ENCODE measurements at places on chromosomes 3 and 15.

GRCh38 chr3:184380185-184380626 is 352 bp downstream of the CHRD start:
- peak; percentile 80 for ATAC-seq

DNA sequence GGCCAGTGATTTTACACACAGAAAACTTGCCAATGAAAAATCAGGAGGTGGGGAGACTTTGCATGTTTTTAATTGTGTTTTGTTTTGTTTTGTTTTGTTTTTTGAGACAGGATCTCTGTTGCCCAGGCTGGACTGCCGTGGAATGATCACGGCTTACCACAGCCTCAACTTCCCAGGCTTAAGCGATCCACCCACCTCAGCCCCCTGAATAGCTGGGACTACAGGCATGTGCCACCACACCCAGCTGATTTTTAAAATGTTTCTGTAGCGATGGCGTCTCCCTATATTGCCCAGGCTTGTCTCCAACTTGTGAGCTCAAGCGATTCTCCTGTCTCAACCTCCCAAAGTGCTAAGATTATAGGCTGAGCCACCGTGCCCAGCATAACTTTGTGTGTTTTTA is 46.0 kb downstream of the MEIS2 start:
- no peak for ATAC-seq

DNA sequence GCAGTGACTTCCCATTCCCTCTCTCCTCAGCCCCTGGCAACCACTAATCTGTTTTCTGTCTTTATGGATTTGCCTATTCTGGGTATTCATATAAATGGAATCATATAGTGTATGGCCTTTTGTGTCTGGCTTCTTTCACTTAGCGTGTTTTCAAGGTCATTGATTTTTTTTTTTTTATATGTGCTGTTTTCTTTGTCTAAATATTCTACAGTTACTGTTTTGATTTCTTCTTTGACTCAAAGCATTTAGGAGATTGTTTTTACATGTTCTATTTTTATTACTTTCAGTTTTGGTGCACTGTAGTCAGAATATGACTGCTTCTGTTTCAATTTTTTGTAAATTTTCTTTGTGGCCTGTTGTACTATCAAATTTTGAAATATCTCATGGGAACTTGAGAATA is 71.9 kb upstream of the RNU6-1 start:
- ATAC-seq: no peak

DNA sequence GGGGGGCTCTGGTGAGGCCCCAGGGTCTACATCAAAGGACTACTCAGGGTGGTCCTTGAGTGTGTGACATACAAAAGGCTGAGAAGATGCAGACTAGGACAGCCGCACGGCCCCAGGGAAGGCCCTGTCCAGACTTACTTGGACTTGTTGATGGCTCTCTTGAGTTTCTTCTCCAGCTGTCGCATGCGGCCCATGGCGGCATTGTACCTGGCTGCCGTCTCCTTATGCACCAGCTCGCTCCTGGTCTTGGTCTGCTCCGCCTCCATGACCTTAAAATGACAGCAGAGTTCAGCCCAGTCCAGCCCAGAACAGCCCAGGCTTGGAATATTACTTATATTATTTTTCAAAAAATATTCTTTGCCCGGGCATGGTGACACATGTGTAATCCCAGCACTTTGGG is 56.0 kb downstream of the CAPN7 start:
- no peak for ATAC-seq

GRCh38 chr3:38396239-38396638 is 49.7 kb downstream of the XYLB start:
- ATAC-seq: no peak

DNA sequence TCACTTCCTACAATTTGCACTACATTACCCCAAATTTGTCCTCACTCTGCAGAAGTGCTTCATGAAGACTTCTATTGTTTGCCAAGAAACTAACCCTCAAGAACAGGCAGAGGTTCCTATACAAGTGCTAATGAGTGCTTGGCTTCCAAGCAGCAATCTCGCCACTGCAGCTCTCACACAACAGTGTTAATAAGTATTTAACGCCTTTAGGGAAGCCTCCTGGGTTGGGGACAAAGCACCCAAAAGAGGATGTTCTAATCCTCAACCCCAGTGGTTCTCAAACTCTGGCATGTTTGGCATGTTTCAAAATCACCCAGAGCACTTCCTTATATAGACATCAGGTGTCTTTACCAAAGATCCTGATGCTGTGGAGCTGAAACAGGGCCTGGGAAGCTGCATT is 64.6 kb downstream of the ZIC4 start:
- ATAC-seq: no peak

DNA sequence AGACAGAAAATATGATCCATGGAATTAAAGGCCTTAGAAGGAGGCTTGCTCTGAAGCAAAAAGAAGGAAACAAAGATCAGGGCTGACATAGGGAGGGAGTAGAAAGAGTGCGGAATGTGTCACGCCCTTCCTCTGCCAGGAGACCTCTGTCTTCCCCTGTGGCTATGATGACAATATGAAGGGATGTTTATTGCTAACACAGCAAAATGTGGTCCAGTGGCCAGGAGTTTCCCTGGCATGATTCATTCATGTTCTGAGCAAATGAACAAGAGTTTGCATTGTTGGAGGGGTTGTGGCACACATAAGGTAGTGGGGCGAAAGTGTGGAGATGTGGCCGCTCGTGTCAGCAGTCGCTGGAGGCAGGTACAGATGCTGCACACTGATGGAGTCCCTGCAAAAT is 169.4 kb downstream of the SHQ1 start:
- ATAC-seq: no peak

GRCh38 chr3:119990888-119991287 is 103.4 kb downstream of the GSK3B start:
- no peak for ATAC-seq

GRCh38 chr3:101194392-101194791 is 126.0 kb downstream of the IMPG2 start:
- ATAC-seq: no peak

DNA sequence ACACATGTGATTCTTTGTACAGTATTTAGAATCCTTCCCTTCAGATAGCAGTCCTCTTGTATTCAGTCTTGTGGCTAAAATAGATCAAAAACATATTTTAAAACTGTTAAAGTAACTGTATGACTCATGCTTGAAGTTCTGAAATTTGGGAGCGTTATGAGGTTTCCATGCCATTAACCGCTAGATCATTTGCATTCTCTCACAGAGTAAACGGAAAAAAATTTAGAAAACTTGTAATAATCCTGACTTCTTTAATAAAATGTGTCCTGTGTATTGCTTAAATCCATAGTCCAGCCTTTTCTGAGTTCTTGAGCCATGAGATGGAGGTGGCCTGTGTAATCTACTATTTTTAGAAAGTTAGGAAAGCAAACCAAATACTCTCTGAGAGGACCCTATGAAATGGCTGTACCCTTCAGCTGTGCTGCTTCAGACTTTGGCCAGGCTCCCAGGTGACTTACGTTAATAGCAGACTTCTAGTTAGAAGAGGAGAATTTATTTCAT is 33.8 kb downstream of the MBNL1 start:
- peak; percentile 74 for ATAC-seq

- ATAC-seq: no peak
Measured at GRCh38 chr3:99921986-99922385, 104.3 kb downstream of the CMSS1 start.

- no peak for ATAC-seq
Measured at GRCh38 chr3:172138792-172139507, 99.6 kb downstream of the FNDC3B start.

DNA sequence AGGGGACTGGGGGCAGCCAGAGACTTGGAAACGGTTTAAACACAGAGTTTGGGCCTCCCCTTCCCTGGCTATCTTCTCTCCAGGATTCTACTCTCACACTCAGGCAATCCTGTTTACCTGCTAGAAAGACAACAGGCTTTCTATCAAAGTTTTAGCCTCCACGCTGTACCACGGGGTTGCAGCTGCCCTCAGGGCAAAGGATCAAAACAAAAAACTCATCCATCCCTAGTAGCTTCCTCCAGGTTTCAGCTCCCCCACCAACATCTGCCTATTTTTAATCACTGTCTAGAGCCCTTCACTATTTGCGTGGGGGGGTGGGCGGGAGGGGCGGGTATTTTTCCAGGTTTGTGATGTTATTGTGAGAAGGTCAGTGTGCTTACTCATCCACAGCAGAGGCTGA is 286.8 kb upstream of the TRIM42 start:
- no peak for ATAC-seq

DNA sequence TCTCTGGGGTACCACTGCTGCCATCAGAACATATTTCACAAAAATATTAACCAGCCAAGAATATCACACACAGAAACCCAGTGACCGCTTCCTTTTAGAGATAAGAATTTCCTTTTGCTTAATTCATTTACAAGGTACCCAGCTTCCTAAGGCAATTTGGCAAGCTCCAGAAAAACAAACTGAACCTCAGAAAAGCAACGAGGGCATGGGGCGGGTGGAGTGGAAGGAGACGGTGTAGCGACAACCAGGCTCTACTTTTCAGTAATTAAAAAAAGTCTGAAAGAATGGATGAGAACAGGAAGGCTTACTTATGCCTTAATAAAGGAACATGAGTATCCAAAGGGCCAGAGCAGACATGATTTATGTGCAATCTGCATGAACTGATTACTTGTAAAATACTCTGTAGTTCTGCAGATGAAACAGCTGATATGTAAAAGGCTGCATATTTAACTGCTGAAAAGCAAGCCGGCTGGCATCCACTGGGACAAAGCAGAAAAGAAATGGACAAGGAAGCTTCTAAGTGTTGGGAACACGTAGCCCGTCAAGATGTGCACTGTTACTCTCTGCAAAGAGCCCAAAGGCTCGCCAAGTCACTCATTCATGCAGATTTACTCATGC is 18.6 kb downstream of the RFTN1 start:
- ATAC-seq: no peak

- no peak for ATAC-seq
Measured at GRCh38 chr3:76470285-76470684, 569.6 kb upstream of the ROBO2 start.

DNA sequence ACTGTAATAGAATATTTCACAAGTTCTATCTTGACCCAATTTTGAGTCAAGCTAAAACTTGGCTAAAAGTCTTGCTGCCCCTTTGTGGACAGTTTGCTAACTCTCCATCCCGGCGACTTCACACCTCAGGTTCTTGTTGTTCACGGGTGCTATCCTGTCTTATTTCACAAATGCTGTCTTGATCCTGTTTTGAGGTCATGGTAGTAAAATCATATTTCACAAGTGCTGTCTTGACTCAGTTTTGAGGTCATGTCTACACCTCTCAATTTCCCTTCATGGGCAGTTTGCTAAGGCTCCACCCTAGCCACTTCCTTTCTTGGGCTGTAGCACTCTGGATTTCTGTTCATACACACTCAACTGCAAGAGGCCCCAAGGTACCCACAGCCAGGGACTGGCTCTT is 45.0 kb upstream of the GK5 start:
- no peak for ATAC-seq

- ATAC-seq: peak; percentile 56
Measured at GRCh38 chr3:23959135-23959900, 14.2 kb downstream of the NR1D2 start.

DNA sequence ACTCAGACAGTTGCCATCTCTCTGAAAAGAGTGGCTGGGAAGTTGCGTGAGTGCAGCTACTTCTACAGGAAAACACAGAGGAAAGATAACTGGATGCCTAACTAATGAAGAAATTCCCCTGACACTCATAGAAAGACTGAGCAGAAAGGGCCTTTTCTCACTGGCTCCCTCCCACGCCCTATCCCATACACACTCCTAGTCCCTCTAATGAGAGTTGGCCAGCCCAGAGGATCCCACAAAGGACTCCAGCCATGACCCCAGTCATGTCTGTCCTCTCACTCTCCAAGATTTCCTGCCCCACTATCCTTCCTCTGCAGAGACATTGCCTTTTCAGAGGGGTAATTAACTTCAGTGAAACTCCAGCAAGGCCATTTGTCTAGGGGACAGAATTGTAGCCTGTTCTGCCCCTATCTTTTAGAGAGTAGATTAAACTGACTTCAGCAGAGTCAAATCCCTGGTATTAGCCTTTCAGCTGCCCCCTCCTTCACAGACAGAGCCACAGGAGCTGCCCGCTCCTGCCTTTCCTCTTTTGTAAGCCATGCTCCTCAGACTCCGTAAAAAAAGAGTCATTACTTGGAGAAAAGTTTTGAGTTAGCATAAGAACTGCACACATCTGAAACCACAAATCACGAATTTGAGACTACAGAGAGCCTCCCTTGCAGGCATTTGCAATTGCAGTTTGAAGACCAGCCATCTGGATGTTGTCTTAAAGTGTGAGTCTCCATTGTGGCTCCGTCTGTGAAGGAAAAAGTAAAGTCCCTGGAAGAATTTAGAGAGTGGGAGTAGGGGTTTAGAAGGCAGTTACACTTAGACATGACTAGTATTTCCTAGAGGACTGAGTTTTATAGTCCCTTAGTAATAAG is 129.1 kb upstream of the SEMA6D start:
- no peak for ATAC-seq

DNA sequence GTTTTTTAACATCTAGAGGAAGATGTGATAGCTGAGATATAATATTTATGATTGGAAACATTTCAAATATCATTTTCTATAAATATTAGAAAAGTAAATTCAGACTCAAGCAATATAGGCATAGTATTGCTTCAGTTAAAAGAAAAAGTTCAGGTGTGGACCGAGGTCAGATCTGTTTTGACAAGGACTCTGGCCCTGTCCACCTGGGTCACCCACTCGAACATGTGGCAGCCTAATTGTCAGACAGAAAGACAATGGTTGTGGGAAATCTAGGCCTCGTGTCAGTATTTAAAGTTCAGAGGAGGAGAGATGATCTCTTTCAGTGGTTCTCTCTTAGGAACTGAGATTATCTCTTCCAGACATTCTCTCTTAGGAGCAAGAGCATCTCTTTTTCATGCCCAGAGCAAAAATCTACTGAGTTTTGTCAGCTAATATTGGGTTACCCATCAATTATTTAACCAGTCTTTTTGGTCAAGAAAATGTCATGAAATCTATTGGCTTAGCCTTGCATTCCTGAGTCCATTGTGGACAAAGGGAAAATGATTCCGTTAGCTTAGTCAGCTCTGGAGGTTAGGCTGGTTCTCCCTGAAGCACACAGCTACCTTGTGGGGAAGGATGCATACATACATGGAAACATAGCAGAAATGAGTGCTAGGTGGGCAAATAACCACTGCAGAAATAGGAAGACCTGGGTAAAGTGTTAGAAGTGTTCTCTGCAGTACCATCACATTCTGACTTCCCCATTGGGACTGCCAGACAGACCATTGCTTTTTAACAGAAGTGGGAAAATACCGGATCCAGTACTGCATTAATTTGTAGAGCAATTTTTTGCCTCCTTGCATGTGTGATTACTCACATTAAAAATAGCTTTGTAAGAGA is 343.3 kb downstream of the GRM7 start:
- ATAC-seq: no peak

GRCh38 chr3:170179432-170179831 is 2.1 kb downstream of the PHC3 start:
- ATAC-seq: no peak

GRCh38 chr3:167862104-167862730 is 126.7 kb downstream of the SERPINI1 start:
- ATAC-seq: no peak

- ATAC-seq: no peak
Measured at GRCh38 chr3:13066236-13066635, 7.0 kb downstream of the IQSEC1 start.

- no peak for ATAC-seq
Measured at GRCh38 chr3:120145542-120146285, 51.5 kb upstream of the GSK3B start.

All from gastroesophageal sphincter (tissue), 4 donors.